Brain pericyte (primary cell): ENCODE measurements at places on chromosomes 5 and 9.
A peak's percentile ranks its signal among the peaks of the same experiment; 100 is the strongest.

- no peak for DNase-seq
Measured at GRCh38 chr5:154535535-154535934, 57.5 kb upstream of the HAND1 start.

DNA sequence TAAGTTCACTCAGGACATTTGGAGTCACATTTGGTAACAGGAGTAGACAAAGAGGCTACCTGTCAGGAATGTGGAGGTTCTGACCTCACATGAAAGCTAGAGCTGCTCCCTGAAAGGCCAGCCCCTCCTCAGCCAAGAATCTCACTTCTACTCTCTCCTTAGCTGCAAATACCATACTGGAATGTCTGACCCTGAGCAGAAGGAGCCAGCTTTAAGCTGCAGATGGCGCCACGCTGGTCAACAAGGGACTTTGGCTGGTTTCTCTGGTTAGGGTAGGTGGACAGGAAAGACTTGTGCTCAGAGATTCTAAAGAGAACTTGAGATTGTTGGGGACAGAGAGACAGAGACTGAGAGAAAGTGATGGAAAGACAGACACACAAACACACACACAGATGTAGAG, 21.9 kb downstream of the ASTN2 start:
- no peak for DNase-seq

- no peak for DNase-seq
Measured at GRCh38 chr5:1163879-1164278, 37.5 kb upstream of the SLC6A19 start.

GRCh38 chr9:20426019-20426418, 196.3 kb downstream of the MLLT3 start:
- no peak for DNase-seq

DNA sequence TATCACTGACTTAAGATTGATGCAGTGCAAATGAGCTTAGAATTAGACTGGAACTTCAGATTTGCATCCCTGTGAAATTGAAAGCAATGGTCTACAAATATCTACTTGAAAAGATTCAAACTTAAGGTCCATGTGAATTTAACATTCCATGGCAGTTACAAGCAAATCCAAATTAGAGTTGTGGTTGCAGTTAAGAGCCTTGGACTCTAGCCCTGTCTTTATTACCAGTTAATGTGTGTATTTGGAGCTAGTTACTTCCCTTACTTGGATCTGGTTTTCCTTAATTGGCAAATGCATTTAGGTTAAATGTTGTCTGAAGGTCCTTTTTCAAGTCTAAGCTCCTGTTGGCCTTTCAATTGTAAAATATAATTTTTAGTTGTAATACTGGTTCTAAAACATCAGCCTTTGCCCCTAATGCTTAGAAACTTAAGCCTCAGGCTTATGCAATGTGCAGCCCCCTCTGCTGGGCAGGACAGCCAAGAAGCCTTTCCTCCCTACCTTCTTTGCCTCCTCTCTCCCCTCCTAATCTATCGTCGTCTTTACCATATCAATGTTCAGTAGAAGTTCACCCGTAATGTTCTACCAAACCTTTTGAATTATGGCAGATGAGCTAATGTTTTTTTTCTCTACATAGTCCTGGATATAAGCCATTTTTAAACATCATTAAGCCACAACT, 59.5 kb downstream of the ERMP1 start:
- no peak for DNase-seq

DNA sequence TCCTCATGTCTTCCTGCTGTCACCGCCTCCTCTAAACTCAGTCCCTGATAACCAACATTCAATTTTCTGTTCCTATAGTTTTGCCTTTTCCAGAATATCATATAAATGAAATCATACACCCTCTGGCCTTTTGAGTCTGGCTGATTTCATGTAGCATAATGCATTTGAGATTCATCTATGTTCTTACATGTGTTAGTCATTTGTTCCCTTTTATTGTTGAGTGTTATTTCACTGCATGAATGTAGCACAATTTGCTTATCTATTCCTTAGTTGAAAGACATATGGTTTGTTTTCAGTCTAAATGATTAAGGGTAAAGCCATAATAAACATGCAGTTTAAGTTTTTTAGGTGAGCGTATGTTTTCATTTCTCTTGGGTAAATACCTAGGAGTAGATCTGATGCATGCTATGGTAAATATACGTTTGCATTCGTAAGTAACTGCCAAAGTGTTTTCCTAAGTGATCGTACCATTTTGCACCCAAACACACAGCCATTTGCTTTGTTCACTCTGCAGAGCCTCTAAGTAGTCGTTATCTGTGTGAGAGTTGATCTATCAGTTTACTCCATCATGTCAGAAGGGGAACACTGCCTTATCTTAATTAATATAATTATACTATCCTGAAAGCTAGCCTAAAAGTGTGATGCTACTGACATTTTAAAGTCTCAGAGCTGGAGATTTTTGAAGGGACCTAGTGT, 460.8 kb downstream of the DMAC1 start:
- no peak for DNase-seq

GRCh38 chr5:176810081-176810597, at the start of gene UNC5A:
UNC5A (plus strand) TSS chr5:176810559; CDS start chr5:176810751, 192 bp downstream.
- no peak for DNase-seq

DNA sequence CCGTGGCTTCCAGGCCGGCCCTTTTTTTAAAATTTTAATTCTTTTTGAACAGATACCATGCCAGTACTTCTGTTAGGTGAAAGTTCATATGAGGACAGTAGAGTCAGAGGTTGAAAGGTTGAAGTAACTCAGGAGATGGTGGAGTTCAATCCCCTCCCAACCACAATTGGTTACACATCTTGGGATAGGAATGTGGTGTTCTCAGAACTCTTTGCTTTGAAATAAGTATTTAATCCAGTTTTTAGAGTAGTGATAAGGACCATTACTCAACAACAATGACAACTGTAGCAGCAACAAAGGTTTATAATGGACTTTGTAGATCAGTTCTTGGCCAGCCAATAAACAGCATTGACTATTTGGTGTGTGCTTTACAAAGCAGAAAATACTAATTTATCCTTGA, 116.0 kb downstream of the ARHGAP26 start:
- no peak for DNase-seq

DNA sequence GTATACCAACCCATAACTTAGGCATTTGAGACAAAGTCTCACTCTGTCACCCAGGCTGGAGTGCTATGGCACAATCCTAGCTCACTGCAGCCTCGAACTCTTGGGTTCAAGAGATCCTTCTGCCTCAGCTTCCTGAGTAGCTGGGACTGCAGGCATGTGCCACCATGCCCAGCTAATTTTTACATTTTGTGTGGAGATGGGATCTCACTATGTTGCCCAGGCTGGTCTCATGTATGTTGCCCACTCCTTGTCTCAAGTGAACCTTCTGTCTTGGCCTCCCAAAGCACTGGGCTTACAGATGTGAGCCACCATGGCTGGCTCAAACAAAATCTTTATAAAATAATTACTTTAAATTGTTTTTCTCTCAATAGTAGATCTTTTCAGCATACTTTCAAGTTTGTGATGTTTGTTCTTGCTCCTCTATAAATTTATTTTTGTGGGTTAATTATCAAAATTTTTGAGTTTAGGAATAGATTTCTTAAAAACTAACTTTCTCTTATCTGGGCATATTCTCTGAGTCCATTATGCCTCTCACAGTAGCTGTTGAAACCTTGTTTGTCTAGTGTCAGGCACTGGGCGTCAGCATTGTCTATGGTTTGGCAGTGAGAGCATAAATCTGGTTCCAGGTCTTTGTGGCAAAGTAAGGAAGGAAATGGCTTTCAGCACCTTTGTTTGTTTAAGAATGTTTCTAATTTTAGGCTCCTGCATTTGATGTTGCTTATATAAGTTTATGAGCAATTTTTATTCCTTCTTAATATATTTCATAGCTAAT, 38.7 kb downstream of the NLN start:
- DNase-seq = no peak

DNA sequence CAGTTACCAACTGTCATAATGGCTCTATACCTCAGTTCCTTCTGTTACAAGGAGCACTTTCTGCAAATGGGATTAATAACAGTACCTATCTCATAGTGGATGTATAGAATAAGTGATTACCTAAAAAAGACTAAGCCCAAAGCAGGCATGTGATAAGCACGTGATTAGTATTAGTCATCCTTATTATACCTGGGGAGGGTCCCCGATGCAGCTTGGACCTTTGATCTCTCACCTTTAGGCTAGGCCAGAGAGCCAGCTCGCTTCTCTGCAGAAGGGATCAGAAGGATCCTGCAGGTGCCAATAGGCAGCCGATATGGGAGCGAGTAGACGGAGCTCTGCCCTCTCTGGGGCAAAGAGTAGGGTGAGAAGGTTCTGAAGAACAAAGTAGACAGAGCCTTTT, 4.0 kb downstream of the JADE2 start:
- no peak for DNase-seq

DNA sequence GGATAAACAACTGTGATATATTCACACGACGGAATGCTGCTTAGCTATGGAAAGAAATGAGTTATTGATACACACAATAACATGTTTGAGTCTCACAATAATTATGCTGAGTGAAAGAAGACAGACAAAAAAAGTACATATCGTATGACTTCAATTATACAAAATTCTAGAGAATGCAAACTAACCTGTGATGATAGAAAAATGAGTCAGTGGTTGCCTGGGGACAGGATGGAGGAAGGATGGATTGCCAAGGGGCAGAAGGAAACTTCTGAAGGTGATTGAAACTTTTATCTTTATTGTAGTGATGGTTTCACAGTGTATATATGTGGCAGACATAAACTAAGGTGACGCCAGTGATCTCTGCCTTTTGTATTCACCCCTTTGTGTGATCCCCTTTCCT, 7.5 kb upstream of the CARTPT start:
- DNase-seq = no peak

DNA sequence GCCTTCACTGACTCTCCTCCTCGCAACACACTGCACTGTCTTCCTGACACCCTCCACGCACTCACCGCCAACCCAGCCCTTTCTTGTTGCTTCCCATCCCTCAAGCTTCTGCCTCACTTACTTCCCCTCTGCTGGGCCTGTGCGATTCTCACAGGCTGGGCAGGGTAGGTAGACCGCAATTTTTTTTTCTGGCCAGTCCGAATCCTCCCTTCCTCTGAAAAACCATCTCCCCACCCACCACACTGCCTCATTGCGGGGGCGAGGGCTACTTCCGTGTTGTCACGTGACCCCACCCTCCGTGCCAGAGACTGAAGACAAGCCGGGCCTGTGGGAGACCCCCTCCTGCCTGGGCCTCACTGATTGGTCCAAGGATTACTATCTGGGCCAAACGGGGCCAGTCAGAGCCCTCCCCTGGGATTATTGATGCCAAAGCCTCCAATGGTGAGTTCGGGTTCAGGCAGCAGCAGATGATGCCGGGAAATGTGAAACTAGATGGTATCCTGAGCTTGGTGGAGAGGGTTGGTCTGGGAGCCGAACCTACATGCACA, 73.1 kb downstream of the STK10 start:
- no peak for DNase-seq

GRCh38 chr5:71482132-71482531, 26.7 kb downstream of the BDP1 start:
- peak; percentile 47 for DNase-seq

DNA sequence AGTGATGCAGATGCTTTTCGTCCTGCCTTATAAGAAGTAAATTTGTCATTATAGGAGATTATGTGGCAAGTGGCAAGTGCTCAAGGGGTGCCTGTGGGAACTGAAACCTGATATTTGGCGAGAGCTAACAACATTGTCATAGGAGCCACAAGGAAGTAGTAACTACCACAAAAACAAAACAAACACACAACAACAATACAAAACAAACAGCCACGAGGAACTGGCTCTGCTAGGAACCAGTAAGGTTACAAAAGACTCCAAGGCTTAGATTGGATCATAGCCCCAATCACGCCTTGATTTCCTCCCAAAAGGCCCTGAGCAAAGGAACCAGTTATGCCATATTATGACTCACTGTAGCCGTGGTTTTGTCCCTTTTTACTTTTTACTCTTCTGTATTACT, 1045.2 kb downstream of the CDH12 start:
- DNase-seq = no peak

DNA sequence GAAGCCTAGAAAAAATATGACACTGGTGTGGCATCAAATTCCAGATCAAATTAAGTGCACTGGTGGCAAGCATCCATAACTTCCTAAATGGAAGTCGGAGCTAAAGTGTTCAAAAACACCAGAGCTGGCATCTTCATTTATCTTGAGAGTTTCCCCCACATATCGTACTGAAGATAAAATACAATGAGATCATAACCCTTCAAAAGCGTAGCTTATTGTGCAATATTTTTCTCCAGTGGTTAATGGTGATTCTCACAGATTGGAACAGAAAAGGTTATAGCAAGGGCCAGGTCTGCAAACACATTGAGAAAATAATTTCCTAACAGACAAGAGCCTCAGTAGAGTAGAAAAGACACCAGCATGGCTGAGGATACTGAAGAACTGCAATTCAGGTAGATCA, 147.6 kb downstream of the SEMA5A start:
- DNase-seq = no peak
